ENCODE measurements at places on chromosomes 2 and 18.

DNA sequence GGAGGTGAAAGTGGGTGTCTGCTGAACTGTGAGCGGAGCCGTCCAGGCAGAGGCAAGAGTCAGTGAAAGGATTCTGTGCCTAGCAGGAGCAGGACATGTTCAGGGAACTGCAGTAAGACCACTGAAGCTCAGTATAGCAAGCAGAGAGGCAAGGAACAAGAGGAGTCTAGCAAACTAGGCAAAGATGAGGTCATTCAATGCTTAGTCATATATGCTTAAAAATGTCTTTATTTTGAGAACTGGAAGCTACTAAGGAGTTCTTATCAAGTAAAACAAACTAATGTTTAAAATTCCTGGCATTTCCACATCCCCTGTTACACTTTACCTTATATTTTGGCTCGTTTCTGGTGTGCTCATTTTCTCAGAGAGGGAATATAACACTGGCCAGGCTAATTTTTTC, 913.4 kb downstream of the CBLN2 start:
- no peak for DNase-seq

DNA sequence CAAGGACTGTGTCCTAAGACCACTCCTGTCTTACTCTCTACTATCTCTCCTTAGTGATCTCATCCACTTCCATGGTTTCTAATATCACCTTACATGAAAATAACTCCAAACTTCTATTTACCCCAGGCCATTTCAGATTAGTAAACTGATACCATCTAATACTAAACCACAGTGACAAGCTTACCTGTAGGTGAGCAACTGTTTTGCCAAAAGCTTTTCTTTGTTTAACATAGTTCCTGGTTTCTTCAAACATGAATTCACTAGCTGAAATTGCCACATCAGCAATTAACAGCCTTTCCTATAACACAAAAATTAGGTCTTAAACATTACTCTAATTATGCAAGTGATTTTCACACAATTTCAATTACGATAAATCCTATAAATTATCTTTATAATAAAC, 22.1 kb downstream of the ACADL start:
- no peak for DNase-seq

DNA sequence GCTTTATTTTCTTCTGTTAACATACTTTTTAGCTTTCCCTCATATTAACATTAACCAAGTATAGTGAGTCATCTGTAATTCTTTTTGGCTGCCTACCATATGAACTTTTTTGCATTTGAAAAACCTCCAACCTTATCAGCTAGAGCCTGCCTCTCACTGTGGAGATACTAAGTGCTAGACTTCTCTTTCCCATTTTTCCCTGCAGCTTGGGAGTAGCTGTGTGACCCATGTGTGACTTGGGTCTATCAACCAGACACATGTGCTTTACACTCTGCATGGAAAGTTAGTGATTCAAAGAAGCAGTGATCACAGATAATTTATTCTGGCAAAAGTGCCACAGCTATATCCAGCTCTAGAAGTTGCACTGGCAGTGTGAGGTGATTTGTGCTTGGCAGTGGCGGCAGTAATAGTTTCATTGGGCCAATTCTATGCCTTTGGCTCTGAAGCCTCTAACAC, 36.3 kb downstream of the PREPL start:
- DNase-seq, result no peak

DNA sequence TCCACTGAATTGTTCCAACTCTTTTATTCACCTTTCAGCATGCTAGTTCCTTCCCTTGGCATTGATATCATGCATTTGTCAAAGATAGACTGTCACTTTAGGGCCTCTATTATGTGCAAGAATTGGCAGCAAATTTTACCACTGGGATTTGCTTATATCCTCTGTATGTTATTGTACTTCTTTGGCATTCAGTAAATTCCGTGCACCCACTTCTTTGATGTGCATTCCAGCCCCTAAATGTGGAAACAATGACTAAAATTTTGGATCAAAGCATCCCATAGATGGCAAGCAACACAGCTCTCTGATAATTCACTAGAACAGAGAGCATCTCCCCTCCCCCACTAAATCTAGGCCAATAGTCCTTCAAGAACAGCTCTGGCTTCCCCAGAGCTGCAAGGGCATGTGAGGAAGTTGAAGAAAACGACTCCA, 399.0 kb upstream of the HNRNPA3 start:
- no peak for DNase-seq

DNA sequence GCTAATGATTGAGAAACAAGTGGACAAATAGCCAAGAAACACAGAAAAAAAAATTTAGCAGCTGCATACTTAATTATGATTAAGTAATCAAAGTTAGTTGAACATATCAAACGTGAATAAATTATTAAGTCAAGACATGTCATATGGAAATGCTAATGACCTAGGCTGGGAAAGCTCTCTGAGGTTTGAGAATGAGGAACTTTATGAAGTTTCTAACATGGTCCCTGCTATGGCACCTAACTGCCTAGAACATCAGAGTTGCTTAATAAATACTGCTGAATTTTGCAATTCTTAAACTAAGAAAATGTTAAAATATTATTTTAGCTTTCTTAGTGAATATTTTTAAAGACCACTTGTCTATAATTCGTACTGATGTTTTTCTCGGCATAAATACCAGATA, 99.8 kb downstream of the AFF3 start:
- DNase-seq, result no peak

DNA sequence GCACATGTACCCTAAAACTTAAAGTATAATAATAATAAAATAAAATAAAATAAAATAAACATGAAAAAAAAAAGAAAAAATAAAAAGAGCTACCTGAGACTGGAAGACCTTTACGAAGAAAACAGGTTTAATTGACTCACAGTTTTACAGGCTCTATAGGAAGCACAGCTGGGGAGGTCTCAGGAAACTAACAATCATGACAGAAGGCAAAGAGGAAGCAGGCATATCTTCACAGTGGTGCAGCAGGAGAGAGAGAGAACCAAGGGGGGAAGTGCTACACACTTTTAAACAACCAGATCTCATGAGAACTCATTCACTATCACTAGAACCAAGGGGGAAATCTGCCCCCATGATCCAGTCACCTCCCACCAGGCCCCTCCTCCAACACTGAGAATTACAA, 379.3 kb upstream of the VWC2L start:
- DNase-seq, result no peak

DNA sequence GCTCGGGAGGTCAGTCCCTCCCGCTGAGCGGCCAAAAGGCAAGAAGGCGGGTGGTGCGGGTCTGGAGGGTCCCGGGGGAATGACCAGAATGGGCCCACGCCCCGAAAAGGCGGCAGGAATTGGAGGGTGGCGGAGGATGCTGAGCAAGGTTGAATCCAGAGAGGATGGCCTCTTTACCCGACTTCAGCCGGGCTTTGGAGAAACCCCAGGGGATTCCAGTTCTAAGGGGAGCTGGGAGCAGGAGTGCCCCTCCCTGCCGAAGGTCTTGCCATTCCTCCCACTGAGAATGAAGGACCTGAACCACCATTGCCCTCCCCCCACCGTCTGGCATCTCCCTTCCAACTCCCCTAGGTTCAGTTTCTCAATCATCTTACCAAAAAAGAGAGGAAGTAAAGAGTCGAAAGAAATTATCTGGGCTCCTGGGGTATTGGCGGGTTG, 38.9 kb upstream of the ATP6V1B1 start:
- DNase-seq, result no peak

DNA sequence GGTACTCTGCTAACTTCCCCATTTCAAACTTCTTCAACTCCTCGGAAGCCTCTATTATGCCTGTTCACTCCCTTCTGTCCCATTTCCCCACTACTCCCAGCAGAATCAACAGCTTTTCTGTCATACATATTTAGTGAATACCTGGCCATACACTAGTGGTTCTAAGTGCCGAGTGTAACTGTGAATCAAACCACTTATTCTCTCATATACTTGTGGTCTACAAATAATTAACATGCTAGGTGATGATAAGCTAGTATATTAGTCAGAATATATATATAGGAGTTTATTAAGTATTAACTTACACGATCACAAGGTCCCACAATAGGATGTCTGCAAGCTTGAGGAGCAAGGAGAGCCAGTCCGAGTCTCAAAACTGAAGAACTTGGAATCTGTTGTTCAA, 150.7 kb downstream of the CCDC102B start:
- DNase-seq, result no peak
